ENCODE measurements at places on chromosomes 2 and 18.

GRCh38 chr18:4172196-4173100 is 282.7 kb downstream of the DLGAP1 start:
- DNase-seq: no peak

- DNase-seq: no peak
Measured at GRCh38 chr2:29987146-29987545, 65.8 kb upstream of the ALK start.

- no peak for DNase-seq
Measured at GRCh38 chr2:75949385-75950030, 238.8 kb upstream of the GCFC2 start.

GRCh38 chr2:73981081-73982001 is 3.4 kb upstream of the TET3 start:
- DNase-seq: peak; percentile 56

DNA sequence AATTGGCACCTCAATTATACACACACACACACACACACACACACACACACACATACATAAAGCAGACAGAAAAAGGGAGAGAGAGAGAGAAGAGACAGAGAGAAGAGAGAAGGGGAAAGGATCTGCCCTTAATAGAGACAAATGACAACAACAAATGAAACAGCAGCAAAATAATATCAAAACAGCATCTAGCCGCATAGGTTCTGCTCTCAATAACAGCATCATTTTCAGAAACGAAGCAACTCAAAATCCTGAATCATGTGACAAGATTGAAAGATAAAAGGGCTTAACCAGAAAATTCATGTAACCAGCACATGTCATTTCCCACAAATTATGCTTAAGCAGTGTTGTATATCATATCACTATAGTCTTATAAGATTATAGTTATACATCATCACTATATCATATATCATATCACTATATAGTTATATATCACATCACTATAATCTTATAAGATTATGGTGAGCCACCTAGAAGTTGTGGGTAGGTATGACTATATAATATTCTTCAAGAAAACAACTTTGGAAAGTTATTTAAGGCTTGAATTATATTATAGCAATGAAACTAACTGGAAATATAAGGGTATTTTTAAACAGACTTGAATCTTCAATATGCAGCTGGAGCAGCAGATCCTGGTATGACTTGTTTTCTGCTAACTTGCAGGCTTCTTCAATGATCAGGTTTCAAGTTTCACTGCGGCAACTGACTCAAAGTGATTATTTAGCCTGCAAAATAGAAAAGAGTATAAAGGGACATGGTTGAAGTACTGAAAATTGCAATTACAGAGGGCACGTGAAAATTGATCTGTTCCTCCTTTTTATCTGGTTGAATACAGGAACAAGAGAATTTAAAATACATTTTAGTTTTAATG is 16.1 kb upstream of the VPS54 start:
- no peak for DNase-seq

- no peak for DNase-seq
Measured at GRCh38 chr2:190267302-190267701, 52.3 kb downstream of the HIBCH start.

DNA sequence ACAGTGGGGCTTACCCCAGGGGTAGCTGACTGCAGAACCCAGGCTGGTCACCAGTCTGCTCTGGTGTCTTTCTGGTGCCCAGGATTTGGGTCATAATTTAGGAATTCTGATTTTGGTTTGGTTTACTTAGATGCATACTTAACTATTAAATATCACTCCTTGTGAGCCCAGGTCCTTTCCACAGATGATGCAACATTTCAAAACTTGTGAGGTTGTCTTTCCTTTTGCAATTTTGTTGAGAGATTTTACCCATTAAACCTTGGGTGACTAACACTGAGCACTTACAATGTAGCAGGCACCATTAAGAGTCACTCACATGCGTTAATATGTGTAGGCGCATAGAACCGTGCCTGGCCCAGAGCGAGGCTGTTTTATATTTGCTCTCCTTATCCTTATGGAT is 61.8 kb upstream of the RPL31 start:
- no peak for DNase-seq

- DNase-seq: no peak
Measured at GRCh38 chr2:176103194-176103593, 3.6 kb downstream of the HOXD12 start.

Measured in GM19239 (cell line).